ENCODE measurements at places on chromosomes 12 and 14. TPM values are rescaled to one million over a fixed set of nuclear protein-coding genes. Genes with fewer than 3 reads are reported as not detected.

The ARHGDIB gene
- 4.0 TPM for total RNA-seq

The CACNA1C gene
- total RNA-seq, result not detected

The CABP1 gene
- 0.62 TPM for total RNA-seq

The UTP20 gene
- 24.8 TPM for total RNA-seq

The KRT2 gene
- total RNA-seq, result not detected

The OTOGL gene
- under 0.01 TPM for total RNA-seq

The TAS2R50 gene
- 2.4 TPM for total RNA-seq

All from melanocyte of skin (primary cell).